ENCODE measurements at places on chromosomes 5 and 9.

DNA sequence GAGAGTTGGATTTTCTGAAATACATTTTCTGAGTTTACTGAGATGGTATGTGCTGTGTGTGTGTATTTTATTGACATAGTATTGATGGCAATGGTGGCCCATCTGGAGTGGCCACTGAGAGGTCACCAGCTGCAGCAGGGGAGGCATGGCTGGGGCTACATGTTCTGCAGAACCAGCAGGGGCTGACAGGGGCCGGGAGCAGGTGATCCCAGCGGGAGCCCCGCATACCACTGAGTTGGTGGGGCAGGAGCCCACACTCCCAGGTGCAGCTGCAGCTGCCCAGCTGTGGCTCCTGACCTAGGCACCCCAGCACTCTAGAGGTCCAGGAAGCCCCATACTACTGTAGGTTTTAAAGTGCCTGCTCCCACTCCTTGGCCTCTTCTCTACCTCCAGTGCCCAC, 1044.2 kb upstream of the CDH9 start:
- DNase-seq = no peak

GRCh38 chr5:167639766-167640165, 651.7 kb upstream of the WWC1 start:
- DNase-seq = no peak

- DNase-seq = peak; percentile 85
Observed at GRCh38 chr5:138035605-138036537, 3.0 kb upstream of the FAM13B start.

DNA sequence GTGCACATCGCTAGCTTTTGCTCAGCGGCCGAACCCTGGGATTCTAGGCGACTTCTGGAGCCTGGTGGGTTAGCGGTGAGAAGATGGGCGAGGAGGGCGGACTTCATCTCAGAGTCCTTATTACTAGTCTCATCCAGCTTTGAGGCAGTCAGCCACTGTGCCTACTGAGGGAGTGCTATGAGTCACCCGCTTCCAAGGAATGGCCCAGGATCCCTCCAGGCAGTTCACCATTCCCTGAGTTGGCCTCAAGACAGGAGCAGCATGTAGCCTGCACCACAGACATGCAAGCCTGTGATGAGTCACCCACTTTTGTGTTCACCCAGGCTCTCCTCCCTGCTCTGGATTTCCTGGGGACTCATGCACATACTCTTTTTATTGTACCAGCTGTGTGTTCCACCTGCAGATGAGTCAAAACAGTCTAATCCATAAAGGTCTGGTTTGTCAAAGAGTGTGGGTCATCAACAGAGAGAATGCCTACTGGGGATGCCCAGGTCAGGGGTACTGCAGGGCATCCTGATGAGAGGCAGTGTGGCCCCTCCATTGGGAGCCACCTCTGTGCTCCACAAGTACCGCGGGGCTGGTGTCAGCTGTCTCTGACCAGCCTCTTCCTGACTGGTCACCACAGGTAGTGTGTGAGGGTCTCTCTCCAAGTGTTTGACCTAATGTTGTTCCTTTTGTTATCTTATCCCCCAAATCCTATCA, 20.2 kb downstream of the SLC22A5 start:
- DNase-seq = no peak

DNA sequence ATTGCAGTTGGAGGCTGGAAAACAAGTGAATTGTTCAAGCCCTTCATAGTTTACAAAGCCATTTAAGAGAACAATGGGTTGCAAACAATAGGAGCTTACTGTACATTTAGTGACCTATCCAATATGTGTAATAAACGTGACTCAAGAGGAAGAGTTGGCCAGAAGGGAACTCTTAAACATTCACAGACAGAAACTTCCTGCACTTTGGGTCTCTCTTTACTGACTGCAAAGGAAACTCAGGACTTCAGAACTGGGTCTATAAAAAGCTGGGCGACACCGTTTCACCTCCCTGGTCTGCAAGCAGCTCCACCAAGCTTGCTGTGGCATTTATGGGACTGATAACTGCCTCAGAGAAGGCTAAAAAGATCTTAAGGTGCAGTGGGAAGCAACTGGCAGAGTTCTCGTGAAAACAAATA, 48.7 kb upstream of the SPATA31D4 start:
- no peak for DNase-seq

- DNase-seq = no peak
Observed at GRCh38 chr5:4245076-4245475, 649.4 kb downstream of the IRX1 start.

DNA sequence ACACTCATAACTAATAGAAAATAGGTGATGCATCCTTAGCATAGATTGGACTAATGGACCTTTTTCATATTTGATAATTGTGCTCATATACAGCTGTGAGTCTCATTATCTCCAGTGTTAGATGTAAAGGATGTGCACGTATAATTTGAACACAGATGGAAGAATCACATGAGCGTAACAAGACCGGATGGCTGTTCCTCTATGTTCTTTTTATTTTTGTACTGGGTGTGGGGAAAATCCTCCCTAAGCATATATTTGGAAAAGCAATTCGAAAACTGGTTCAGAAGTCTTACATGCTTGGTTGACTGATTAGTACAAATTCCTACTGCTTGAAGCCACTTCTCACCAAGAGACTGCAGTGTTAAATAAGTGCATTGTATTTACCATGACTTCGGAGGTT, 230.2 kb downstream of the AOPEP start:
- DNase-seq = no peak

DNA sequence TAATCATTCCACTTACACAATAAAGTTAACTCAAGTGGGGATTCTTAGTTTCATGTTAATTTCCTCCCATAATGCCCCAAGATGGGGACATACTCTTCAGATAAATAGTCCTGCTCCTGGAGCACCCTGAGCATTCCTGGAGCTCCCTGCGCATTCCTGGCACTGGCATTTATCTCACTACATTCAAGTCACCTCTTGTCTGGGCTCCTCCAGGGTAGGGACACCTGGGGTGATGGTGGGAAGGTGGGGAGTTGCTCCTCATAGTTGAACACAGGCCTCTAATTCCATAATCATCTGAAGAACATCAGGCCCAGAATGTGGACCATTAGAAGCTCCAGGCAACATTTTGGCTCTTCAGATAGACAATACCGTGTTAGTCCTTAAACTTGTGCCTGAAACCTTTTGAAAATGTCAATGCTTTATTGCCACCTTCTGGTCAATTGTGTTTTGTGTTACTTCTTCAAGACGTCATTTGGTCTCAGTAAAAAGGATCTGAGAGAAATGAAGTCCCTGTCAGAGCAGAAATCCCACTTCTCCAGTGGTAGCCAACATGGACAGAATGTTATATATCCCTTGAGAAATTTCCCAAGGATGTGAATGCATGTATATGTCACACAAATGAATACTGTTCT, 14.2 kb upstream of the AGGF1 start:
- DNase-seq = no peak

DNA sequence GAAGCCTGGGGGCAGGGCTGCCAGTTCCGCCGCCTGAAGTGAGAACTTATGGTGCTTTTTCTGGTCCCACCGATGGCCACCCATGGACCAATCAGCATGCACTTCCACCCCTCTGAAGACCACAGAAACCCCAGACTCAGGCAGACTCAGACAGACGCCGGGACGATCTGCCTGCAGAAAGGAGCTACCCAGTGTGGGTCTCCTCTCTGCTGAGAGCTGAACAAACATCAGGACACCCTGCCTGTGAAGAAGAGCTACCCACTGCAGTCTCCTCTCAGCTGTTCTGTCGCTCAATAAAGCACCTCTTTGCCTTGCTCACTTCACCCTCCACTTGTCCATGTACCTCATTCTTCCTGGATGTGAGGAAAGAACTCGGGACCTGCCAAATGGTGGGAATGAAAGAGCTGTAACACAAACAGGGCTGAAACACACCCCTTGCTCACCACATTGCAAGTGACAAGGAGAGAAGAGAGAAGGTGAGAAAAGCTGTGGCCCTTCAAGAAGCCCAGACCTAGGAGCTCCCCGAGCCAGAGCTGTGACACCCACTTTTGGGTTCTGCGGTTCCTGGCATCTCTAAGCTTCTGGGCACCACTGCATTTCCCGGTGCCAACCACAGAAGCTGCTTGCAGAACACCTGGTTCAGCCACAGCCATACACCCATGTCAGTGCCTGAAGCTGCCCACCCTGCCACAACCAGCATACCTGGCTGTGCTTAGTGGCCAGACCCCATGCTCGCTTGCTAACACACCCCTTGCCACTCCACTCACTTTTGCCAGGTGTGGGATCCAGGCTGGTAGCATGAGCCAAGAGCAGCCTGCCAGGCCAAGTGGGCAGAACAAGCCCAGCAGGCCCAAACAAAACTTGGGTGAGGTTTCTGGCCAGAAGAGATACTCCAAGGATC, 114.3 kb upstream of the TSLP start:
- peak; percentile 69 for DNase-seq

DNA sequence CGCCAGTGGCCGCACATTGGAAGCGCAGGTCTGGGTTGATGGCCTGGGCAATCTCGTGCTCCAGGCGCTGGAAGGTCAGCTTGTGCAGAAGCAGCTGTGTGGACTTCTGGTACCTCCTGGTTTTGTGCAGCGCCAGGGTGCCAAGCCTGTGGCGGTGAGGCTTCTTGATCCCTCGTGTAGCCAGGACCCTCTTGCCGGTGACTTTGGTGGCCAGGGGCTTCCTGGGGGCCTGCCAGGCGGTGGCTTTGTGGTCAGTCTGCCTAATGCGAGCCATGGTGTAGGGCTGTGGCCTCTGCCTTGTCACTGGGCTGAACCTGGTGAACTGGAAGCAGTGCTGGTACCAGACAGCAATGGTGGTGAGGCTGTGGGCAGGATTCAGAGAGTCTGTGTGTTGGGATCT, 6.2 kb upstream of the TAF11L13 start:
- DNase-seq = no peak

GRCh38 chr9:124576751-124577150, 69.6 kb upstream of the NR5A1 start:
- DNase-seq = no peak

DNA sequence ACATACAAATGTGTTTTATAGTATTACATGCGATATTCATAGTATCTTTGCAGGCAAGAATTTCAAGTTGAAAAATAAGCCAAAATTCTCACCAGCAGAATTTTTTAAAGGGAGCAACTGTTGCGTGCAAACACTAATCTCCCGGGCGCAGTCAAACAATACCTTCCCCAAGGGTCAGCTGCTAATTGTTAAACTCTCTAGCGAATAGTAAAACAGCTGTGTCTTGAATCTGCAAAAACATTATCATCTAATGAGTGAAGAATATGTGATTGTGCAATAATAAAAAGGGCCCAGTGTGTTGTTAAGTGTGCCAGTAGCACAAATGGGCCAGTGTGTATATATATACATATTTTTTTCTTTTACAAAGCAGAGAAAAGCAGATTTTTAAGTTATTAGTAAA, 131.4 kb downstream of the CCDC192 start:
- no peak for DNase-seq

- no peak for DNase-seq
Observed at GRCh38 chr5:172342918-172343317, 59.4 kb upstream of the UBTD2 start.

- no peak for DNase-seq
Observed at GRCh38 chr9:131300444-131300843, 10.9 kb downstream of the PLPP7 start.

DNA sequence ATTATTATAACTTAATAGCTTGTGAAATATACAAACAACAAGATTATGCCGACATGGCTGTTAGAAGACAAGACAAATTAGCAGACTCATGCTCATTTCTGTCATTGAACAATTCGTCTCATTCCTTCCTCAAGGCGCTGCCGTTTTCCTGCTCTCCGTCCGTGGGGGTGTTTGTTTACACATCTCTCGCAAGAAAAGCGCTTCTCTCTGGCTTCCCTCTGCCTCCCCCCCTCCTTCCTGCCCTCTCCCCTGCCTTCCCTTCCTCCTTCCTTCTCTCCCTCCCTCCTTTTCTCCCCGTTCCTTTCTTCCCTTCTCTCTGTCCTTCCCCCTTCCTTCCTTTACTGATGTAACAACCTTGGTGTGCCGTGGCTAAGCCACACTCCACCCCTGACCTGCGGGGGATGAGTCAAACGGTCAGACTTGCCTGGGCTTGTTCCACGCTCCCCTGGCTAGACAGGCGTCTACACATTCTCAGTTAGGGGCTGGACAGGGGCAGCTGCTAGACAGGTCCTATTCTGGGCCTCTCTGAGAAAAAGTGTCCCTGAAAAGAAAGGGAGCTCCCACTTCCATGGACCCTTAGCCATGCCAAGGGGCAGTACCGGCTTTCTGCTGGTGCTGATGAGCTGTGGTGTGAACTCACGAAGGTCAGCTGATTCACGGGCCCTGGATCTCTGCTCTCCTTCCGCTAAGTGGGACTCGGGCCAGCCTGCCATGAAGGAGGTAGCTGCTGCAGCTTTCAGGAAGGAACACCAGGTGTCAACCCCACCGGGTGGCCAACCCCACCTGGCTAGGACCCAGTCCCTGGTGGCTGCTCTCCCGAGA, 32.0 kb upstream of the SPTLC1 start:
- DNase-seq = peak; percentile 46

GRCh38 chr5:25891691-25892090, 1146.7 kb downstream of the CDH9 start:
- no peak for DNase-seq

DNA sequence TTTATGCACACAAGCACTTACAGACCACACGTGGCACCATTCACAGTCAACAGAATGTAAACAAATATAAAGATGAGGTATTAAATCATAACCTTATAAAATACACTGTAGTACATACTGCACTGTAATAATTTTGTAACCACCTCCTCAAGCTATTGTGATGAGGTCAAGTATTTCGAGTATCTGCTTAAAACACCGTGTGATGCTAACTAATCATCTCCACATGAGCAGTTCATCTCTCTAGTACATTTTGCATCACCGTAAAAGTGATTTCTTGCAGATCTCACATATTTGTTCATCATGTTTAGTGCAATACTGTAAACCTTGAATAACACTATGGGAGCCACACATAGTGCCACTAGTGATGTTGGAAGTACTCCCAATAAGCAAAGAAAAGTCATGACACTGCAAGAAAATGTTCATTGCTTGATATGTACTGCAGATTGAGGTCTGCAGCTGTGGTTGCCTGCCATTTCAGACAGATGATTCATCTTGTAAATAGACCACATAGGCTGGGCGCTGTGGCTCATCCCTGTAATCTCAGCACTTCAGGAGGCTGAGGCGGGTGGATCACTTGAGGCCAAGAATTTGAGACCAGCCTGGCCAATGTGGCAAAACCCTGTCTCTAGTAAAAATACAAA, 44.3 kb downstream of the FOXB2 start:
- DNase-seq = peak; percentile 26

DNA sequence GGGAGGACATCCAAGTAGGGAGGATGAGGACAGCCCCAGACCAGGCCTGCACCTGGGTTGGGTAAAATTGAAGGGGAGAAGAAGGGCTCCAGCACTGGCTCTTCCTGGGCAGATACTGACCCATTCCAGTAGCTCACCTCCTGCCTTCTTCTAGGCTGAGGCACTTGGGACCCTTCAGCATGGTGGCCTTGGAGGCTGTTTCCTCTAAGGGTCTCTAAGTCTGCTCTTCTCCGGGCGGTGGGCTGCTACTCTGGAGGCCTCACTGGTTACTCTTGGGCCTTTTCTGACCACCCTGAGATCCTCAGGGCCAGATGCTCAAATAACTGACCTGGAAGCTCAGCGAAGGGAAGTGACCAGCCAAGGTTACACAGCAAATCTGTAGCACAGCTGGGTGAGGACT, 2.8 kb upstream of the TIFAB start:
- DNase-seq = no peak

Measured in NCI-H510A treated with DMSO at 0.1 percent for 48 hours (cell line).